NCI-H2081 treated with DMSO at 0.1 percent for 48 hours (cell line): ENCODE measurements at places on chromosomes 1 and 21.

GRCh38 chr1:8681911-8682310, 135.5 kb downstream of the RERE start:
- no peak for DNase-seq

GRCh38 chr1:114719424-114719787, 2.8 kb upstream of the NRAS start:
- no peak for DNase-seq

GRCh38 chr1:211975152-211975941, 60.0 kb downstream of the INTS7 start:
- no peak for DNase-seq

DNA sequence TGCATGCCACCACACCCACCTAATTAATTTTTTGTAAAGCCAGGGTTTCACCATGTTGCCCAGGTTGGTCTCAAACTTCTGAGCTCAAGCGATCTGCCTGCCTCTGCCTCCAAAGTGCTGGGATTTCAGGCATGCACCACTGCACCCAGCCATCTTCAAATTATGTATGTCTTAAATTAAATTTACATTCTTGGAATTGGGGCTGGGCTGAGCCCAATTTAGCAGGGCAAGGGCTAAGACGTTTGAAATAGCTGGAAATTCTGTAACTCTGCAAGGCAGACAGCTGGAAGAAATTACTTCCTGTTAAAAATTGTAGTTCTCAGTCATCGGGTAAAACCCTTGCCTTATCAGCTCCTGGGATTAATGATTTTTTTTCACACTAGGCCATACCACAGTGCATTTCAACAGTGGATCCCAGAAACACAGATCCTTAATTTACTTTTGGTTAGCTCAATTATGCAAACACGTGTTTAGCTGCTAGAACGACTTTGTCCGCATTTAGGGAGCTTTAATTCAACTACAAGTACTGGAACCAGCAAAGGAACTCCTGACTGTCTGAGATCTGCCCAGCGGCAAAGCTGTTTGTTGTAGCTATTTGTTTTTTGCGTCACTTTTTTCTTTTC, 83.3 kb downstream of the OLFML3 start:
- no peak for DNase-seq

- no peak for DNase-seq
Measured at GRCh38 chr1:61053712-61054600, 28.4 kb upstream of the NFIA start.

DNA sequence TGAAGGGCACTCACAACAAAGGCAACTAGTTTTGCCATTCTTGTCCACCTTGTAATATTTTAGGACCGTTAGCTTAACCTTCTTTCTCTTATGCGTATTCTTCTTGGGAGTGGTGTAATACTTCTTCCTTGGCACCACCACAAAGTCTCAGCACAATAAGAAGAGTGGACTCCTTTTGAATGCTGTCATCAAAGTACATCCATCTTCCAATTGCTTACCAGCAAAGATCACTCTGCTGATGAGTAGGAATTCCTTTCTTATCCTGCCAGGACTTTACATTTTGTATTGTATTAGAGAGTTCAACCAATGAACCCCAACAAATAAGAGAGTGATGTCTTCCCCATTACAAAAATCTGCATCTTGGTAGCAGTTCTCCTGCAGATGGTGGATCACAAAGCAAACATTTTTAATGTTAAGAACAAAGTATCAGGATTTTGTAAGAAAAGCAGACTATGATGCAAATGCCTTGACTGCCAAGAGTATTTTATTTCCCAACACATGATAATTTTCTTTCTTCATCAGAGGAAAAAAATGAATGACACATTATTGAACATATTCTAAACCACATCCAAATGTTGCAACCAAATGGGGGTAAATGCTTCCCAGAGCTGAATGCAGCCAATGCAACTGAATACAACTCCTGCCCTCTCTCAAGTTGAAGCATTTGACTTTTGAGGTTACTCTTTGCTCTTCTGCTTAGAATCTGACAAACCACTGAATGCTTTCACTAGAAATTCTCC, 5.1 kb upstream of the ARNT start:
- no peak for DNase-seq

DNA sequence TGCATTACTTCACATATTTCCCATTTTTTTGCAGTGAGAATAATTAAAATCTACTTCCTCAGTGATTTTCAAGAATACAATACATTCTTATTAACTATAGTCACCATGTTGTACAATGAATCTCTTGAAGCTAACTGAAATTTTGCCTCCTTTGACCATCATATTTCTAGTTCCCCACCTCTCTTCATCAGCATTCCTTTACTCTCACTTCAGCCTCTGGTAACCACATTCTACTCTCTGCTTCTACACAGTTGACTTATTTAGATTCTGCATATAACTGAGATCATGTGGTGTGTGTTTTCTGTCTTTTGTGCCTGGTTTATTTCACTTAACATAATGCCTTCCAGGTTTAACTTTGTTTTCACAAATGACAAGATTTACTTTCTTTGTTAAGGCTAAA, 304.4 kb upstream of the LYPLAL1 start:
- no peak for DNase-seq

DNA sequence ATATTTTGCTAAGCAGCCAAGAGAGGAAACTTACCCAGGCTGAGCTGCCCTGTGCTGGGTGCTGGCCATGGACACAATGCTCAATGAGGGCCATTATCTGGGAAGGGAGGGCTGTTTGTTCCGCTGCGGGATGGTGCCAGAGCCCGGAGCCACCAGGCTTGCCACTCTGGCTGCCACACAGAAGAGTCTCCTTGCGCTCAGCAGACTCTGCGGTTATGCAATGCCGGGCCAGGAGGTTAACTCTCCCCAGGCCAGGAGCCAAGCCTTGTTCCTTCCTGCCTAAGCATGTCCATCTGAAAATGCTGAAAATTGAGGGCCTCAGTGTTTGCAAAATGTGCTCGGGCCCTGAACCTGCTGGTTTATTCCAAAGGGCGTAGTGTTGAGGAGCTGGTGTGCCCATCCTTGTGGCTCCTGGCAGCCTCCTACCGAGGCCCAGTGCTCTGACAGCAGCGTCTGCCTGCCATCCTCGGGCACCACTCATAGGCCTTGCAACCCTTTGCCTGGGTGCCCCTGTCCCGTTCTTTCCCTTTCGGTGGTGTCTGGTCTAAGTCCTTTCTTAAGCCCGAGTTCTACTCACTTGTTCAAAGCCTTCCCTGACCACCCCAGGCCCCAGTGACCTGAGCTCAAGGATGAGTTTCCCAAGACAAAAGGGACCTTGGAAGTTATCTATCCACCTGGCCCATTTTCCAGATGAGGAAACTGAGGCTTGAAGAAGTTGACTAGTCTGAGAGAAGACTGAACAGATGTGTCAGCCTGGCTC, 133.8 kb upstream of the EDN2 start:
- no peak for DNase-seq
